AG09319 (cell line): ENCODE measurements at places on chromosomes 3 and 15.

DNA sequence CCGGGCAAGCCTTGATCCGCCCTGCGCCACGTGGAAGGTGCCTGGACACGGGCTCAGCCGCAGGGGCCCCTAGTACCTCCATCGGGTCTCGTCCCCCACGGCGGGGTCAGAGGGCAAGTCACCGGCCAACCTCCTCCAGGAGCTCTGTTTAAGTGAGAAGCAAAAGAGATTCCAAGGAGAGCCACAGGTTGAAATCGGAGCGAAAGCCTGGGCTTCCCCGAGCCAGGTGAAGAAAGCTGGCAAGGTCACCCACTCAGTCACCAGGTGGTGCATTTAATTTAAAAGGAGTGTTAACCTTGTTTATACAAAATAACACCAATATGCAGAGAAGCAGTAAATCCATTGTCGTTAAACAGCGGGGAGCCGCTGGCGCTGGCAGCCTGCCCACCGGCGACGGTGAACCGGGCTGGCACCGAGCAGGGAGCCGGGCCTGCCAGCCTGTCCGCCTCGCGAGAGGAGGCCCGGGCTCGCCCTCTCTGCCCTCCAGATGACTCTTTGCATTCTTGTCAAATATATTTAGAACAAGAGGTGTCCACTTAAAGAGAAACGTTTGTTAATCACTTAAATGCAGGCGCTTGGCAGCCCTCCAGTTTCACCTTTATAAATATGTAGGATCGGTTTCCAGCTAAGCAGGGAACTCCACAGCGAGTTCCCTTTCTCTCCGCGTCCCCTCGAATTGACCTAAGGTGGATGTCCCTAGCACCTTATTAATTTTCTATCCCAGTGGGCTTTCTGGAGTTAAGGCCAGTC, 277.3 kb upstream of the NR2F2 start:
- no peak for DNase-seq

- no peak for DNase-seq
These were observed 7.3 kb downstream of the ESYT3 start for GRCh38 chr3:138441742-138442141.

GRCh38 chr15:78981532-78982313, 36.9 kb upstream of the CTSH start:
- no peak for DNase-seq

- DNase-seq = no peak
These were observed 23.1 kb downstream of the DCLK3 start for GRCh38 chr3:36741285-36741684.

- no peak for DNase-seq
These were observed 94.5 kb downstream of the CFAP20DC start for GRCh38 chr3:58955308-58955707.

- no peak for DNase-seq
These were observed 330.9 kb downstream of the ERC2 start for GRCh38 chr3:56137415-56137814.

- DNase-seq = no peak
These were observed 797.6 kb downstream of the ROBO2 start for GRCh38 chr3:77837456-77838025.

- DNase-seq = no peak
These were observed 272.6 kb upstream of the IGF1R start for GRCh38 chr15:98375513-98376340.

DNA sequence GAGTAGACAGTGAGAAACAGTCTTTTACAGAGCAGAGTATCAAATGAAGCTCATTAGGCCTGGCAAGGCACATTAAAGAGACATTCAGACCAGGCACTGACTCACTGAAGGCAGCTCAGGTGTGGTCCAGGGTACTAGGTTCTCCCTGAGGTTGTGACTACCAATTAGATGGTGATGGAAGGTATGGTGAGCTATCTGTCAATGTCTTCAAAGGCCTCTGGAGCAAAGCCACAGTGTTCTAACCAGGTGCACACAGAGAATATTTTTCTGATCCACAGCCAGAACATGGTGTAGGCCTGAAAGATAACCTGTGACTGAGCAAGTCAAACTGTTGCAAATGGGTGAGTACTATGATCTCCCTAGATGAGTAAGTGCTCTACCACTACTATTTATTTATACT, 51.5 kb downstream of the EOMES start:
- no peak for DNase-seq

- DNase-seq = no peak
These were observed 89.7 kb downstream of the ULK4 start for GRCh38 chr3:41872157-41872556.

DNA sequence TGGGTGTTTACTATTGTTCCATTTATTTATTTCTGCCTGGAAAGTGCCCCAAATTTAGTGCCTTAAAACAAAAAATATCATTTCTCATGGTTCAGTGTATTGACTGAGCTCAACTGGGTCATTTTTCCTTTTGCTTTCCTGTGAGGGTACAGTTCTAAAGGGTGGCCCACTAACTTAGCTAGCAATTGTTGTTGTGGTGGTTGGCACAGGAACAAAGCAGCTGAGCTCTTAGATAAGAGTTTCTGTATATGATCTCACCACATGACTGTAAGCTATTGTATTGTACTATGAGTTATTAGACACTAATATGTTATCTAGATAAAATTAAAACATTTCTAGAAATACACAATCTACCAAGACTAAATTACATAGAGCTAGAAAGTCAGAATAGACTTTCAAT, 1283.7 kb downstream of the OTOL1 start:
- DNase-seq = no peak

DNA sequence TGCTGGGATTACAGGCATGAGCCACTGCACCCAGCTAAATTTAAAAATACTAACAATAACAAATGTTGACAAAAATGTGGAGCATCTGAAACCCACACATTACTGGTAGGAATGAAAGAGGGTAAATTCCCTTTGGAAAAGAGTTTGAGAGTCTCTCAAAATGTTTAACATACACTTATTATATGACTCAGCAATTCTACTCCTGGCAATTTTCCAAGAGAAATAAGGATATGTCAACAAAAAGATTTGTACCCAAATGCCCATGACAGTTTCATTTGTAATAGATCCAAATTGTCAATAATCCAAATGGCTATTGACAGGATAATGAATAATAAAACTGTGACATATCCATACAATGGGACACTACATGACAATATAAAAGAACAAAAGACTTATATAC, 9.0 kb downstream of the HCLS1 start:
- no peak for DNase-seq

- no peak for DNase-seq
These were observed 257.5 kb downstream of the SHQ1 start for GRCh38 chr3:72590732-72591221.

DNA sequence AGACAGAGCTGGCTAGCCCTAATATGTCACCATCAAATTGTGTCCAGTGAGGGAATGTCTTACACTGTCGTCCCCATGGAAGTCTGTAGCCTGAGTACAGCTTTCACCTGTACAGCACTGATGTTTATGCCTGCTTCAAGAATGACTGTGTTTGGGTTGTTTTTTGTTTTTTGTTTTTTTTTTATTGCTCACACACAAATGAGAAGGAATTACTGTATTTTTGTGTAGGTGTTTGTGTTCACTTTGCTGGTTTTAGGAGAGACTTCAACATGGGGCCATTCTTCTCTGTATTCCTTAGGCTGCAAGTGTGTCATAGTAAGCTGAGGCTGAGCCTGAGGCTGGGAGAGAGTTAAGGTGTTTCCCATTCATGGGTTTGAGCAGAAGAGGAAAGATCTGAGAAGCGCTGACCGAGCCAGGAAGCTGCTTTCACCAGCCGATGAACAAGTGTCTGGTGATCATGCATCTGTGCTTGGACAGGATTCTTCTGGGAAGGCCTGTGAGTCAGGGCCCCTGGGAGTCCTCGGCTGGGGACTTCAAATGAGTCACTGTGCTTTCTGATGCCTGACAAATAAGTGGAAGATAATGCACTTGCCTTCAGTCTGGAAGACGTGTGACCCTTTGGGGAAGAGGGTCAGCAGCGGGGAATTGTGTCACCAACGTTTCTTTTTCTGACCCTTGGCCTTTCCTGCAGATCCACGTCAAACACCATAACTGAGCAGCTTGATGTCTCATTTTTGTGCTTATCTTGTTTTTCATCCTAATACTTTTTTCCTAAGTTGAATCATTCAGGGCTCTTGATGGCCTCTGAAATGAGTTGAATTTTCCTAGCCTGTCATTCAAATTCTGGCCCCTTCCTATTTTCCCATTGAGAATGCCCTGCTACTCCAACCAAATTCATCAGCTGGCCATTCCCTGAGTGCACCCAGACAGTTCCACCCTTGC, 36.7 kb upstream of the ZBTB38 start:
- peak; percentile 52 for DNase-seq

- no peak for DNase-seq
These were observed 82.9 kb downstream of the CLDN1 start for GRCh38 chr3:190239325-190239724.

GRCh38 chr15:62624547-62625378, 417.8 kb upstream of the TPM1 start:
- DNase-seq = peak; percentile 68

DNA sequence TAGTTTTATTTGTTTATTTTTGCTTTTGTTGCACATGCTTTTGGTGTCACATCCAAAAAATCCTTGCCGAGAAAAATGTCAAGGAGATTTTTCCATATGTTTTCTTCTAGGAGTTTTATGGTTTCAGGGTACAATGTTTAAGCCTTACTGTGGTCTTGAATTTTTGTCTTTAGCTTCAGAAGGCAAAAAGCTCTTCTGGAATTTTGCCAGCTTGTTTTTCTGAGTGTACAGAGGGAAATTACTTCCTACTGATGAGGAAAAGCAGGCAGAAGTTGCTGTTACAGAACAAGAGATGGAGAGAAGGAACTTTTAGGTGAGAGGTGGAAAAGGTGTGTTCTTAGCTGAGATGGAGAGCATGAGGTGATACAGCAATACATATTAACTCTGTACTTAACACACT, 59.6 kb downstream of the UBE2E2 start:
- no peak for DNase-seq

DNA sequence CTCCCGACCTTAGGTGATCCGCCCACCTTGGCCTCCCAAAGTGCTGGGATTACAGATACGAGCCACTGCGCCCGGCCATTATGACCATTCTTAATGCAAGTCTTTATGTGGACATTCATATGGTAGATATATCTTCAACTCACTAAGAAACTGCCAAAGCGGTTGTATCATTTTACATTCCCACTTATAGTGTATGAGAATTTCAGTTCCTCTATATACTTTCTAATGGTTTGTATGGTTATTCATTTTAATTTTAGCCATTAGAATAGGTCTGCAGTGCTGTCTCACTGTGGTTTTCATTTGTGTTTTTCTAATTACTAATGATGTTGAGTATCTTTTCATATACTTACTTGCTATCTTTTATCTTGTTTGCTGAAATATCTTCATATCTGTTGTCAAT, 32.5 kb downstream of the TCF12 start:
- no peak for DNase-seq

DNA sequence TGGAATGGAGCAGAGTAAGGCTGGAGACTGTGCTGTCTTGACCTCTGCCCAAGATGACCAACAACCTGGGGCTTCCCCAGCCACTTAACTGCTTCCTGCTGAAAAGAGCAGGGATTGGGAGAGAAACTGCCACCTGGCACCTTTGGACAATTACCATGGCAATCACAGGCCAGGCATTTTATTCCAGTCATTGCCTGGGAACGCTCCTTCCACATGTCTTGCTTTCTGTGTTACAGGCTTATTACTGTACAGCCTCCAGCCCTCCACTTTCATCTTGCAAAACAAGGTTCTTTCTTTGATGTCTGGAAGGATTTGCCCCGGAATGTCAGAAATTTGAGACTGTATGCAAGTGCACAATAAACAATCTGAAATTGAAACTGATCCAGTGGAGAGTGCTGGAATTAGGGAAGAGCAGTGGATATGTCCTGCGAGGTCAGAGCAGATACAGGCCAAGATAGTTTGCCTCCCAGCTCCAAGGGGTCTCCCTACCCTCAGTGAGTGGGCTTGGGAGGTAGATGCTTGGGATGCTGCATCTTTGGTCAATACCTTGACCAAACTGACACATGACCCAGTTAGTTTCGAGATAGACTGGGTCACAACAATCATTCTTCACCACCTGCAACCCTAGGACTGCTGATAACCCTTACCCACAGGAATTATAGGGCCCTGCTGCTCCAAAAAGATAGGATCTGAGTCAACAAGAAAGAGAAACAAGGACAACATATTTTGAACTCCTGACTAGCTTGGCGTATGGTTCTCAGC, 2.7 kb downstream of the PPP1R14D start:
- peak; percentile 15 for DNase-seq

DNA sequence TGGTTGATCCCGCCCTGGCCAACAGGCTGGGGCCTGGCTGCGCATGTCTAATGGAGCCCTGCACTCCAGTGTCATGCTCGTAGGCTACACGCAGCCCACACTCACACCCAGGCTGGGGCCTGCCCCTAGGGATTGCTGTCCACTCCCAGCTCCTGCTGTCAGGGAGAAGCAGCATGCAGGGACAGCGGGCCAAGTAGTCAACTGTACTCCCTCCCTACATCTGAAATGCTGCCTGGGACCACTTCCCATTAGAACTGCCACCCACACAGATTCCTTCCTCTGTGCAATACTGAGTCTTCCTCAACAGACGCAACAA, 16.1 kb downstream of the ALS2CL start:
- DNase-seq = no peak

- DNase-seq = no peak
These were observed 177.5 kb upstream of the ICE2 start for GRCh38 chr15:60656481-60656880.

- no peak for DNase-seq
These were observed 22.3 kb downstream of the CFAP92 start for GRCh38 chr3:128971421-128972100.

GRCh38 chr15:65404186-65404872, 18.4 kb downstream of the IGDCC4 start:
- no peak for DNase-seq

GRCh38 chr3:56233742-56234141, 234.5 kb downstream of the ERC2 start:
- no peak for DNase-seq

GRCh38 chr3:89107461-89108290, at the start of gene EPHA3:
Gene EPHA3, plus strand, starts transcription at chr3:89107621. Its CDS starts 128 bp downstream, at chr3:89107749.
- peak; percentile 12 for DNase-seq

DNA sequence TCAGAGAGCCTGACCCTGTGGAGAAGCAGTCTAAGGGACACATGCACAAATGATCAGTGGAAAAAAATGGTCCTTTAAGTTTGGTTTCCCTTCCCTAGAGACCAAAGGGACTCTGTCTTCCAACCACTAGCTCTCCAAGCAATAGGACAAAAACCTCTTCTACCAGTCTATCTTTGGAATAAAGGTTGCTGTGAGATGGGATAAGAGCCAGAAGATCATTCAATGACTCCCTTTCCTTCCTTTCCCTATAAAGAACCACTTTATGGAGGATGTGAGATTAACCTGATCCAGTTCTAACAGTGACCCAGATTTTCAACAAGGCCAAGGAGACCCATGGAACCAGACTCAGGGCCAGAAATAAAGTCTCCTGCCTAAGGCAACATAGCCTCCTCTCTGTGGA, 74.8 kb downstream of the DHX30 start:
- no peak for DNase-seq

DNA sequence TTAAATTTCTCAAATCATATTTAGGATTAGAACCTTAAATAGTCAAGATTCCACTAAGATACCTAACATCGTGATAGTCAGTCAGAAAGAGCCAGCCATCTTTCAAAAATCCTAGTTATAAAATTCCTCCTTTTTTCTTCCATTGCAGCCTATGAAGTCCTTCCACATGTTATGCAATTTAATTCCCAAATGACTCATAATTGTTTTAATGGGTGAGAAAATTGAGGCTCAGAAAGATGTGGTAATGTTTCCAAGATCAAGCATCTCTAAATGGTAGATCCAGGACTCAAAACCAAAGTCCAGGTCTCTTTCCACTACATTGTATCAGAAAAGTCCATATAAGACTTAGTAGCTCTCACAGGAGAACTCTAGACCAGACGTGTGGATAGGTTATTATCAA, 9.5 kb downstream of the CFAP44 start:
- DNase-seq = no peak
